Activated CD4-positive, alpha-beta T cell treated with anti-CD3 and anti-CD28 coated beads for 24 hours (primary cell): ENCODE measurements at places on chromosomes 4 and X.

- no peak for DNase-seq
Observed at GRCh38 chrX:153832728-153833127, 2.4 kb upstream of the PDZD4 start.

DNA sequence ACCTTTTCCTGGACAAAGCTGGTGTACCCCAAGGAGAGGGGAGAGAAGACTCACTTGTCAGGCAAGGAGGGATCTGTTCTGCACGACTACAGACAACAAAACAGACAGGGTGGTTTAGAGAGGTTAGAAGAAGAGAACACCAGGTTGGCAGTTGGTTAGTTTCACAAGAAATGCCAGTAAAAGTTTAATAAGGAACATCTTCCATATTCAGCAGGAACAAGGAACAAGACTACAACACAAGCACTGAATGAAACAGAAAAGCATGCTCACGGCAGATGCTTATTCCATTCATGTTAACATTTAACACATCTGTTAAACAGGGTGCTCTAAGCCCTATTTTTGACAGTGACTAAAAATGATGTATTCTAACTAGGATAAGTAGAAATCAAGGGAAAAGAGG, 158.2 kb downstream of the WDFY3 start:
- no peak for DNase-seq

- no peak for DNase-seq
Observed at GRCh38 chrX:127571834-127572233, 480.4 kb downstream of the ACTRT1 start.

DNA sequence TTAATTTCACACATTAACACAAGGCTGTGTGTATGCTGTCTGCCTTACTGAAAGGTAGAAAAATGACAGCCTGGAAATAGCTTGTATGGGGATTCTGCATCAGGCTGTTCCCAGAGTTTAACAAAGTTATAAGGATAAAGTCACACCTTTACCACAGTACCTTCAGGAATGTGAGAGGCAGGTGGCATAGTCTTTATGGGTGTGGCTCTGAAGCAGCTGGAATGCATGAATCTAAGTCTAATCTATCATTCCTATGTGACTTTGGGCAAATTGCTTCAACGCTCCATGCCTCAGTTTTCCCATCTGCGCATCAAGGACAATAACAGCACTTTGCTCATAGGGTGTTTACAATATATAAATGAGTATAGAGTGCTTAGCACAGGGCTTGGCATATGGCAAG, 84.2 kb upstream of the EGFL6 start:
- DNase-seq, result no peak

DNA sequence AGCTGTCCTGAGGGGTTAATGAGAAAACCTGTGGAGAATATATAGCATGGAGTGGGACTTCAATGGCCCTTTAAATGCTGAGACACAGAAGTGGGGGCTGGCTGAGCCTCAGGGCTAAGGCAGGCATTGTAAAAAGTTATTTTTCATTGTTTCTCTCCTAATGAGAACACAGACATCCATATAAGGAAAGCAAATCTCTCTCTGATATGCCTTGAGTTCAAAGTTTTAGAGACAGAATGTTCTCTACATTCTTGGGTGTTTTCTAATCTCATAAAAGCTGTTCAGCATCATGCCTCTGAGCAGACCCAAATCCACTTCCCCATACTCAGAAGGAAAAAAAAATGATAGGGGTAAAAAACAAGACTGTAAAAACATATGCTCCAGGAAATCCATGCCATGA, 16.8 kb upstream of the RAB40A start:
- DNase-seq, result no peak
